ENCODE measurements at places on chromosomes 7 and 10. TPM values are rescaled to one million over a fixed set of nuclear protein-coding genes. Genes with fewer than 3 reads are reported as not detected.
A peak's percentile ranks its signal among the peaks of the same experiment; 100 is the strongest.

GRCh38 chr10:88608052-88608732 lies 21.6 kb downstream of the LIPJ start:
- DNase-seq: no peak

The MARCHF5 gene
- total RNA-seq: 30.4 TPM

DNA sequence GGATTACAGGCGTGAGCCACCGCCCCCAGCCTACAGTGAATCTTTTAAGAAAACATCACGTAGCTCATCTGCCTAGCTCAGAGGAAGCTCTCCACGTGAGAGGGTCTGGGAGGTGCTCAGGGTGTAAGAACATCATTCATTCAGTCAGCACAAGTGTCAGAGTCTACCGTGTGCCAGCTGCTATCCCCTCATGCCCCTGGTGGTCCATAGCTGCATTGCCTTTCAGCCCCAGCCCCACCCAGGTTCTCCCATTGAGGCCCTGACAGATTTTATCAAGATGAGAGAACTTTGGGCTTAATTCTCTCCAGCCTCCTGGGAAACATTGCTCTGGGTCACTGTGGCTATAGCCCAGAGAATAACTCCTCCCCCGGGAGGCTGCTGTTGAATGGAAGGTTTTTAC lies 45.1 kb downstream of the ZNF503 start:
- DNase-seq: no peak

DNA sequence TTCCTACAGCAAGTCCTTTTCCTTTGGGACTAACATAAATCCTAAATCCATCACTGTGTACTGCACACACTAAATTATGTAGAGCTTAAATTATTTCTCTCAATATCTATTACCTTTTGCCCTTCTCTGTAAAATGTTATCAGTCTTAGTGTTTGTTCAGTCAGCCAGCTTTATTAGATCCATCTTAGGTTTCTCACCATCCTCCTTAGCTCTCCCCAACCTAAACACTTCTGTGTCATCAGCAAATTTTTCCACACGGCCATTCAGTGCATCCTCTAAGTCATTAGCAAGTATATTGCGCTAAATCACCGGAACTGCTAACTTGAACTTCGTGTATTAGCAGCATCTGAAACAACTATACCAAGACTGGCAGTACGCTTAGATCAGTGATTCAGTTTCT lies 142.1 kb upstream of the ZNF438 start:
- DNase-seq: no peak

GRCh38 chr7:1675673-1676549 lies 5.8 kb downstream of the ELFN1 start:
- peak; percentile 33 for DNase-seq

The GPR85 gene
- total RNA-seq: not detected

DNA sequence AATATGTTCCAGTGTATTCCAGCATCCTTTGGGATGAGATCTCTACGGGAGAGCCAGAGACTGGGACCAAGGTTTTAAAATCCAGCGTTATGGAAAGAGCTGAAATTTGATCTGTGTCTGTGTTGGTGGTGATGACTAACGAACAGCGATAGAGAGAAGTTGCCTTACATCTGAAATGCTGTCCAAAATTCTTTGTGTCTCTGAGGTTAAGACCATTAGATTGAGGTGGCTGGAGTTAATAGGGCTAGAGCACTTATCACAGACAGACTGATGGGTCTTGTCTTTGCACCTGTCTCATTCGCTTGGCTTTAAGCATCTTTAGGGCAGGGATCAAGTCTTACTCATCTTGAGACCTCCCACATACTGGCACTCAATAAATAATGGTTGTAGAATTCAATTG lies 41.0 kb upstream of the RAPGEF5 start:
- no peak for DNase-seq

The GSTO1 gene
- 167 TPM for total RNA-seq

DNA sequence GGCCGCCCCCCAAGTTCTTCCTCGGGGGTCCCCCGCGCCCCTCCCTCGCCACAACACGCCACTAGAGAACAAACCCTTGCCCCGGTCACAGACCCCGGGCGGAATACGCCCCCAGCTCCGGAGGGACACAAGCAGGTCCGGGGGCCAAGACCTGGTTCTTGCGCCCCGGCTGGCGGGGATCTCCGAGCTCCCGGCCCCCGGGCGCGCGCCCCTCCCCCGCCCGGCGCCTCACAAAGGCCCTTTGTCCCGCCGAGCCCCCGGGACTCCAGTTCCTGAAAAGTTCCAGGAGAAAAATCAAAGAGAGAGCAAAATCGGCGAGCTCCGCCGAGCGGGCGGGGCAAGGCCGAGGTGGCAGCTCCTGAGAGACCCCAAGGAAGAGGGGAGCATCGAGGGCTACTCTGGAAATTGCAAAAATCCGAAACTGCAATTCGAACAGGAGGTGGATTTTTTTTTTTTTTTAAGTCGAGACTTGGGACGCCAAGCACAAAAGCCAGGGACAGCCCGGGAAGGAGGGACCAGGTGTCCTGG lies 4.0 kb downstream of the TNRC18 start:
- DNase-seq: no peak
